M059J (cell line): ENCODE measurements at places on chromosomes 1 and 21. TPM values are rescaled to one million over a fixed set of nuclear protein-coding genes. Genes with fewer than 3 reads are reported as not detected.

DNA sequence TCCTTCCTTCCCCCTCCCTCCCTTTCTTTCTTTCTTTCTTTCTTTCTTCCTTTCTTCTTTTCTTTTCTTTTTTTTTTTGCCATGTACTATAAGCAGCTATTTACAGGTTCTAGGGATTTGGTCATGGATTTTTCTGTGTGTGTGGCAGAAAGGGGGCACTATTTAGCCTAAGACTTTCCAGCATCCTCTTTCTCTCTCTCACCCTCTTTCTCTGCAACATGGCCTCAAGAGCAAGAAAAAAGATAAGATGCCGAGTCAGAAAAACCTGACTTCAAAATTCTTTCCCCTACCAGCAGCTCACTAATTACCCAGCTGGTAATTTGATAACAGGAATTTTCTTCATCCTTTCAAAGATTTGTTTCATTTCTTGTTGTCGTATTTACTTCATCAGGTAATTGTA is 458.3 kb upstream of the ADAMTS5 start:
- DNase-seq: peak; percentile 58

- DNase-seq: no peak
Observed at GRCh38 chr21:18819507-18819906, 415.9 kb upstream of the TMPRSS15 start.

DNA sequence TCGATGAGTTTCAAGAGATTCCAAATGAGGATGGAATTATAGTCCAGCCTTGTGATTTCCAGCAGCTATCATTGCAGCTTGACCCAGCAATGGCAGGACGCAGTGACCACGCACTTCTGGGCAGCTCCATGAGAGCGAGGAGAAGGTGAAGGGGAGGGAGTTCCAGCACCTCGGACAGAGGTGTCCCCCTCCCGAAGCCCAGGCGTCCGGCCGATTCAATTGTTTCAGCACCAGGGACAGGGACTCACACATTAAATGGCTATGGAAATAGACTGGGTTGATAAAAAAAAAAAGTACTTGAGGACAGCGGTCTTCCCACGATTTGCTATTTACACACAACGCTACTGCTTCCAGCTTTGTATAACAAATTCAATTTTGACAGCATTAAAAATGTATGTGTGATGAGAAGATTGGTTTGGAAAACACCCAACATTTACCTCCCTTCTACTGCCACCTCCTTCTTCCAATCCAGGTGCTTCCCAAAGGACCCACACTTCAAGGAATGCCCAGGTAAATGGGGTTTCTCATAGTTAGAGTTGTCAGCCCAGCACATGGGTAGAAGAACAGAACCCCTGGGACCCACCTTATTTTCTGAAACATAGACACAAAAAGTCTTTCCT is 71.8 kb downstream of the DISP3 start:
- DNase-seq: peak; percentile 75

GRCh38 chr1:15916916-15917315 is 59.0 kb downstream of the ZBTB17 start:
- no peak for DNase-seq

The WRAP73 gene
- 17.3 and 18.8 TPM in 2 replicates for total RNA-seq

The MANEAL gene
- 6.5 and 7.2 TPM in 2 replicates for total RNA-seq

DNA sequence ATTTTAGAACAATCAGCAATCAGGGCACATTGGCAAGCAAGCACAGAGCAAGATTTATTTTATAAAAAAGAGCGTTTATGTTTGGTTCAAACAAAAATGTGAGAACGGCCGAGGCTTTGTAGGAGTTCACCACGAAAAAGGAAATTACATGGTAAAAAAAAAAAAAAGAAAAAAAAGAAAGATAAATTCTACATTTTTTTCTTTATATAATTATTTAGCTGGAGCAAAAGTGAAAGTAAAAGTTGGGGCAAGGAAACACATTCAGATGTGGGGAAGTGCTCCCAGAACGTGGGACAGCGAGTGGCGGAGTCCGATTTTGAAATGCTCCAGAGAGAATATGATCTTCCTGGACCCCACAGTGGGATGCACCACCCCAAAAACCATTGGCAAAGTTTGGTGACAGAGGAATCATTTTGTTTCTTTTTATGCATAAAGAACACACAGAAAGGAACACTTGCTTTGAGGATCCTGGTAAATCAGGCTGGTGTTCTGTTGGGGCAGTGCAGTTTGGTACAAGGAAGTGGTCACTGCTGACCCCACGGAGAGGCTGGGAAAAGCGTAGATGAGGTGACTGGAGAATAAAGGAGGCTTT is 16.3 kb upstream of the ATP5PO start:
- DNase-seq: no peak

GRCh38 chr1:238474263-238474662 is 583.5 kb upstream of the ZP4 start:
- DNase-seq: no peak

The MARK1 gene
- 0.02 TPM in 1 of 2 replicates, not detected in the other for total RNA-seq

The ACOT11 gene
- total RNA-seq: 0.64 and 0.66 TPM in 2 replicates

The RO60 gene
- total RNA-seq: 57.3 and 88.1 TPM in 2 replicates

The FMO4 gene
- 9.9 and 10.2 TPM in 2 replicates for total RNA-seq

GRCh38 chr1:164983023-164983650 is 373.4 kb downstream of the LMX1A start:
- no peak for DNase-seq

GRCh38 chr1:223654083-223654482 is 11.4 kb downstream of the CAPN8 start:
- DNase-seq: no peak

The VHLL gene
- not detected in 2 replicates for total RNA-seq

DNA sequence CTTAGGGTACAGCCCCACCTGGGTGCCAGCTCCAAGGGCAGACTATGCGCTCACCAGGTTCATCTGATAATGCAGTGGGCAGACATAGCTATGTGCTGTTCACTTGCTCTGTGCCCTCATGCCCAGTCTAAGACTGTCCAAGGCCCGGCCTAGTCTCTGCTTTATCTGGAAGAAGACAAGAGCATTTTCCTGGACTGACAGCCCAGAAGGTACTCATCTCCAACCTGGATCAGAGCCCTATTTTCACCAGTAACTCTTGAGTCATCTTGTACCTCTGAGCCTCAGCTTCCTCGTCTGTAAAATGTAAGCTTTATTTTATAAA is 28.5 kb upstream of the LRRC8C start:
- DNase-seq: no peak
